ENCODE measurements at places on chromosomes 16 and 17.

GRCh38 chr16:83785455-83785854, 22.3 kb upstream of the HSBP1 start:
- no peak for DNase-seq

DNA sequence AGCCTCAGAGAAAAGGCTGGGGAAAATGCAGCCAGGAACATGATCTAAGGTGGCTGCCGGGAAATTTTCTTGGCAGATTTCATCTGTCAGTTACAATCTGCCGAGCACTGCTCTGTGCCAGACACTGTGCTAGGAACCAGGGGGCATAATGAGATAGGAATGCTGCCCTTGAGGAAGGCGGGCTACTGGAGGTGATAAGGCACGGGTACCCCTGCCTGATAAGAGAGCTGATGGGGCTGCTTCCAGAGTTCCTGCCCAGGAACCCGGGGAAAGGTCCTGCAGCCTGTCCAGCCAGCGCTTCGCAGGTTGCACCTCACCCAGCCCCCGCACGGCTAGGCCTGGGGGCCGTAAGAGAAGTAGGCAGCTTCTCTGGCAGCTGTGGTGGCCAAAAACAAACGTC, 3.1 kb downstream of the SCNN1G start:
- no peak for DNase-seq

DNA sequence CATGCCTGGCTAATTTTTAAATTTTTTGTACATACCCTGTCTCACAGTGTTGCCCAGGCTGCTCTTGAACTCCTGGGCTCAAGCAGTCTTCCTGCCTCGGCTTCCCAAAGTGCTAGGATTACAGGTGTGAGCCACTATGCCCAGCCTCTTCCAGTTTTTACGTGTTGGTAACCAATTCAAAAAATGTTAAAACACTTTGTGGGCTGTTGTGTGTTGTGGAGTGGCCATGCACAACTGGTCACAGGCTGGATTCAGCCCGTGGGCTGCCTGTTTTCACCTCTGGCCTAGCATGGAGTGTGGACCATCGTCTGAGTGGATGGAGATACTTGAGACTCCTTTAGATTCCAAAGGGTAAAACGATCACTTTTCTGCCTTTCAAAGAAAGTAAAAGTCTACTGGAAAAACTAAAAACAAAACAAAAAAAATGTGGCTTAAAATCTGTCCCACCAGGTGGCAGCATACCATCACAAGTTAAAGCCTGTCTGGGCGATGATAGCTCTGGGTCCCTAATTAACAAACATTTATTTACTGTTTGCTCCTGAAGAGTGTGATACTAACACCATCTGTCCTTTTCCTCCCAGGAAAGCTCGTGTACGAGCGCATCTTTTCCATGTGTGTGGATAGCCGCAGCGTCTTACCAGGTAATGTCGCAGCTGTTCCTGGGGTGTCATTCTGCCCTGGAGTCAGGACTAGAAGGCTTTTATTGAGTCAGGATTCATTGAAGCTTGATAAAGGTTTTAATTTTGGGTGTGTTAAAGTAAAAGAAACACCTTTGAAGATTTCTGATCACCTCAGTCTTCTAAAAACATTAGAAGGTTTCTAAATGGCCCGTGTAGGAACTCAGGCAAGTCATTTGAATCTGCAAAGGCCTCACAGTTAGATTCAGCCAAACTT, 45.8 kb downstream of the VPS35L start:
- DNase-seq = peak; percentile 12

- no peak for DNase-seq
Measured at GRCh38 chr17:17034026-17034425, 8.2 kb upstream of the MPRIP start.

- DNase-seq = no peak
Measured at GRCh38 chr17:74769266-74769855, 6.8 kb downstream of the NAT9 start.

DNA sequence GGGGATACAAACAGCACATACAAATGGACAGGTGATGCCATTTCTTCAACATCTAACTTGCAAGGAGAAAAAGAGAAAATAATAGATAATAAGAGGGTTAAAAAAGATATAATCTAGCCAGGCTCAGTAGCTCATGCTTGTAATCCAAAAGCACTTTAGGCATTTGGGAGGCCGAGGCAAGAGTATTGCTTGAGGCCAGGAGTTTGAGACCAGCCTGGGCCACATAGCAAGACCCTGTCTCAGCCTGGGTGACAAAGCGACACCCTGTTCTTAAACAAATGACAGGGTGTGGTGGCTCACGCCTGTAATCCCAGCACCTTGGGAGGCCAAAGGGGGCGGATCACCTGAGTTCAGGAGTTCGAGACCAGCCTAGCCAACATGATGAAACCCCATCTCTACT, 19.3 kb downstream of the C16orf87 start:
- no peak for DNase-seq

GRCh38 chr16:77689971-77690370, 32.3 kb upstream of the NUDT7 start:
- no peak for DNase-seq
